Fibroblast of lung (primary cell): ENCODE measurements at places on chromosomes 11 and 22. TPM values are rescaled to one million over a fixed set of nuclear protein-coding genes. Genes with fewer than 3 reads are reported as not detected.

Gene CD44
- 446 and 660 TPM in 2 replicates for total RNA-seq

Gene SCGB1C1
- not detected in 2 replicates for total RNA-seq

Gene CUL5
- 28.2 and 31.3 TPM in 2 replicates for total RNA-seq

Gene PGM2L1
- total RNA-seq, result 3.1 and 4.1 TPM in 2 replicates

Gene SPINDOC
- total RNA-seq, result 10.7 and 10.8 TPM in 2 replicates

Gene MICAL2
- total RNA-seq, result 88.6 and 275 TPM in 2 replicates

Gene DDX25
- not detected in 2 replicates for total RNA-seq

Gene HTR3B
- not detected in 2 replicates for total RNA-seq

Gene B3GAT1
- under 0.01 TPM in 2 replicates for total RNA-seq

Gene IL17RA
- 5.3 and 5.9 TPM in 2 replicates for total RNA-seq

Gene OVCH2
- total RNA-seq, result not detected in 2 replicates

Gene ST3GAL4
- total RNA-seq, result 25.2 and 36.8 TPM in 2 replicates

Gene MMP8
- total RNA-seq, result under 0.01 TPM in 1 of 2 replicates, not detected in the other

Gene MYEOV
- total RNA-seq, result 1.2 TPM in 1 of 2 replicates, not detected in the other

Gene FXYD6
- total RNA-seq, result 5.1 and 8.0 TPM in 2 replicates

Gene BRMS1
- total RNA-seq, result 43.9 and 50.6 TPM in 2 replicates
